CD4-positive, alpha-beta T cell treated with Interleukin-15 for 1 hour (primary cell): ENCODE measurements at places on chromosomes 3 and 15.
A peak's percentile ranks its signal among the peaks of the same experiment; 100 is the strongest.

GRCh38 chr3:50350213-50350526 is 405 bp downstream of the NPRL2 start:
- DNase-seq = no peak

GRCh38 chr15:62067448-62068044 is 769 bp downstream of the C2CD4A start:
- DNase-seq = no peak

DNA sequence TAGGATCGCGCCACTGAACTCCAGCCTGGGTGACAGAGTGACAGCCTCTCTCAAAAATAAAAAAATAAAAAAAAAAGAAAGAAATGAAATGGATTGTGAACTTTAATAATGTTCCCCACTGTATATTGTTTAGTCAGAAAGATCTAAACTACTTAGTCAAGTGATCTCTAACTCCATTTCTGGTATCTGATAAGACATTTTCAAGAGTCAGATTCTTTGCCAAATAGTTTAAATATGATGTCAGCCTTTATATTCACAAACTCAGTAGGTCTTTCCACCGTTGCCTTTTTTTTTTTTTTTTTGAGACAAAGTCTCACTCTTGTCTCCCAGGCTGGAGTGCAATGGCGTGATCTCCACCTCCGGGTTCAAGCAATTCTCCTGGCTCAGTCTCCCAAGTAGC is 29.0 kb upstream of the OSBPL11 start:
- DNase-seq = no peak

GRCh38 chr3:130345487-130346079 is at the start of gene COL6A5:
TSS of gene COL6A5 (plus strand) at chr3:130345672. CDS start at chr3:130373639, 27,967 bp downstream.
- DNase-seq = no peak

- DNase-seq = no peak
These were observed 15.2 kb downstream of the IVD start for GRCh38 chr15:40420793-40421192.

GRCh38 chr3:194323785-194324735 is 27.1 kb downstream of the CPN2 start:
- DNase-seq = peak; percentile 43

DNA sequence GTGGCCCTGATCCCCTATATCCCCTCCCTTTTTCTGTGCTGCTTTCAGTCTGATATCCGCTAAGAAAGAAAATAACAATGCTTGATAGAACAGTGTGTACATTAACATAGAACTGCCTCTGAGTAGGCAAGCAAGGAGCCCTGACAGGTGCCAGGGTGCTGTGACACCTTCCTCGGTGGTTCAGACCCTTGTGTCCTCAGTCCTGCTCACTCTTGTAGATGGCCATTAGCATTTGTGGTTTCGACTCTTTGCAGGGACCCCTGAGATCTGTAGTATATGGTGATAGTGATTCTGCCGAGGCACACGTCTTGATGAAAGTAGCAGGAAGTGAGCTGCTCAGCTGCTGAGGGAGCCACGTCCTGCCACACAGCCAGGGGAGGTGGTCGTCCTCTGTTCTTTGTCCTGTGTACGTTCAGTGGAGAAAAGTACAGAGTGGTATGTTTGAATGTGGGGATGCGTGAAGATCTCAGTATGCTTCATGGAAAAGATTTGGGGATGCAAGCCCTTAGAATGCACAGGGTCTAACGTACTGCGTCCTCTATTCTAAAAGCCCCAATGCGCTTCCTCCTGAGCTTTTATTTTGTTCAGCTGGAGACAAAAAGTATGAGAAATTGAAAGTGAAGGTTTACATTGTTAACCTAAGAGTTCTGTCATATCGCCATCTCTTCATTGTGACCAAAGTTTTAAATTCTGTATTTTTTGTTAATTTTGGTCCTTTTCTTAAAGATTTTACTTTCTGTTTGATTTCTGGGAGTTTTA is 35.4 kb downstream of the PXYLP1 start:
- DNase-seq = peak; percentile 30

GRCh38 chr3:62781121-62781520 is 94.1 kb downstream of the CADPS start:
- no peak for DNase-seq
